Substantia nigra (tissue), 51 donors: ENCODE measurements at places on chromosomes 7 and 10.
A peak's percentile ranks its signal among the peaks of the same experiment; 100 is the strongest.

GRCh38 chr10:43409385-43410109, 561 bp upstream of the HNRNPF start:
- no peak for DNase-seq

GRCh38 chr7:39691821-39692220, 68.4 kb downstream of the RALA start:
- DNase-seq: no peak

DNA sequence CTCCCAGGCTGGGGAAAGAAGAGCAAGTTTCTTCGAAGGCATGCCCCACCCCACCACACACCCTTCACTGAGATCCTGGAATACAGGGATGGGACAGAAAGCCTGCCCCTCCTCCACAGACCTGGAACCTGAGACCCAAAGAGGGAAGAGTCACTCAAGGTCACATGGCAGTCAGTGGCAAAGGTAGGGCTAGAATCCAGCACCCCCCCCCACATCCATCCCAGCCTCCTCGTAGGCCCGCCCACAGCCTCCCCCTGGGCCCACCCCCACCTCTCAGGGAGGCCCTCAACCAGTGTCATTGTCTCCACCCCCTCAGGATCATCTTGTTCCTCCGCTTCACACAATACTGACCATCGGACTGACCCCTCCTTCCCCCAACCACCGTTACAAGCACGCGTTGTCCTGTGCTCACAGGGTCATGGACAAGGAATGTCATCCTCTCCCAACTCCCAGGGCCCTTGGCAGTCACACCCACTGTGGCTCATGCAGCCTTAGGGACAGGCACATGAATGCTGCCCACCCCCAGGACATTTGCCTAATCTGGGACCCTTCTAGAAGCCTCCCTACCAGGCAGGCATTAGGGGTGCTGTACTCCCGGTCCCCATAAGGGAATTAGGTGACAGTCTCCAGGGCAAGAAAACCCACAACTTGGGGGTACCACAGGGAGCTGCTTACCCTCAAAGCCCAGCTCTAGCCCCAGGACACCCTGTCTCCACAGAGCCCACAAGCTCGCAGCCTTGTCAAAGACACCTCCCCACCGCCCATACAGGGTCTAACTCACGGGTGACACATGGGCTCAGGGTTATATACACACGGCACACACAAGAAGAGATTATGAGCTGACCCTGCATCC, 1.4 kb downstream of the KCNH2 start:
- no peak for DNase-seq

DNA sequence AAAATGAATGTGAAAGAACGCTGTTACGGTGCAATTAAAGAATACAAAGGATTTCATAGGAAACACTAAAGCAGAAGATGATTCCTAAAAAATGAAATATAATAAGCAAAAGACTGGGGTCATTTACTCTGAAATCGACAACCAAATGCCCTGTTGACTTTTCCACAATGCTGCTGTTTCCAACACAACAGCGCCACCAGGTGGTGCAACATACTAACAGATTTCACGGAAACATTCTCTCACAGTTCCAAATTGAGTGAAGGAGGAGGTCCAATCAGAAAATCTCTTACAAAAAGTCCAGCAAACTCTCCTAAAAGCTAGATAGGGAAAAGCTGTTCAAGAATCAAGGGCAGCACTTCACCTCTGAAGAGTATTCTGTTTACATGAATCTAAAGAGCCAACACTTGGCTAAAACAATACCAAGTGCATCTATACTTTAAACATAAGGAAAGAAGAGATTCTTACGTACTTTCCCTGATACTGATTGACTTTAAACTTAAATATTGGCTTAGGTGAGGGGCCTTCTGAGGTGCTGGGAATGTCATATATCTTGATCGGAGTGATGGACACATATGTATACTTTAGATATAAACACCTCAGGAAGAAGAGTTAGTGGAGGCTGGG, 55.9 kb downstream of the UPF2 start:
- DNase-seq: peak; percentile 39

DNA sequence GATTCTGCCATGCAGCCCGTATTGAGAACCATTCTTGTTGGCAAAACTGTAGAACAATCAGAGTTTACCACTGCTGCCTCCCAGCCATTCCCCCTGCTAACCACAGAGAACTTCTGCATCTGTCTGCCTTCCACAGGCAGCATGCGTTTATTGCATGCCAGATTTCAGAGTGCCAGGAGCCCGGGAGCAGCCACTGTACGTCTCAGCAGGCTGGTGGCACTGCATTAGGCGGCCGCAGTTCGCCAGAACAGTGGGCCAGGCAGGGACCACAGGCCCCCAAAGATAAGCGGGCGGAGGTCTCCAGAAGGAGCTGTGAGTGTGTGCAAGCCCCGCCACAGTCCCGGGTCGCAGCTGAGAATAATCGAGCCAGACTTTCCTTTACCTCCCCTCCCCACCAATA, 31.8 kb downstream of the ZNF467 start:
- peak; percentile 33 for DNase-seq

DNA sequence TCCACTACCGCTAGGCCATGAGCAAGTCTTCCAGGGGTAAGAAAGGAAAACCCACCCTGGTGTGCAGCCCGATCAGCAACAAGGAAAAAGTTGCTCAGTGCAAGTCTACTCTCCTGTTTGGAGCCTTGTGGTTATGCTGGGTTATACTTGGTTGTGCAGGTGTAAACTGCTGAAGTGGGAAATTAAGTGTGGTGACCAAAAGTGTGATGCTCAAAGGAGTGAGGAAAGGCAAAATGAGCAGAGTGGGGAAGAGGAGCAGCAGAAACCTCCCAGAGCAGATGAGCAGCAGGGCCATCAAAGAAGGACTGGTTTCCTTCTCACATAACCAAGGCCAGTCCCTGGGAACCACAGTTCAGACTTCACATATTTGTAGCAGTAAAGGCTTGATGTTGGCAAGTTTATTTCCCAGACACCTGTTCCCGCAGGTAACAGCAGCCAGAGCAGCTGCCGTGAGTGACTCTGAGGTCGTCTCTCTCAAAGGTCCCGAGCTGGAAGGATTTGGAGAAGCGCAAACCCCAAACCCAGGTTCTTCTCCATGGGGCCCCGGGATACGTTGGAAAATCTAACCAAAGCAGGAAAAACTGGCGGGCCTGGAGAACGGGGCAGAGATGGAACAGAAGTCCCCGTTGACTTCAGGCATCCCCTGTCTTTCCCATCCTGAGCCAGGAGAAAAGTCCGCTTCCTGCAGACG, 607 bp upstream of the SMO start:
- no peak for DNase-seq

DNA sequence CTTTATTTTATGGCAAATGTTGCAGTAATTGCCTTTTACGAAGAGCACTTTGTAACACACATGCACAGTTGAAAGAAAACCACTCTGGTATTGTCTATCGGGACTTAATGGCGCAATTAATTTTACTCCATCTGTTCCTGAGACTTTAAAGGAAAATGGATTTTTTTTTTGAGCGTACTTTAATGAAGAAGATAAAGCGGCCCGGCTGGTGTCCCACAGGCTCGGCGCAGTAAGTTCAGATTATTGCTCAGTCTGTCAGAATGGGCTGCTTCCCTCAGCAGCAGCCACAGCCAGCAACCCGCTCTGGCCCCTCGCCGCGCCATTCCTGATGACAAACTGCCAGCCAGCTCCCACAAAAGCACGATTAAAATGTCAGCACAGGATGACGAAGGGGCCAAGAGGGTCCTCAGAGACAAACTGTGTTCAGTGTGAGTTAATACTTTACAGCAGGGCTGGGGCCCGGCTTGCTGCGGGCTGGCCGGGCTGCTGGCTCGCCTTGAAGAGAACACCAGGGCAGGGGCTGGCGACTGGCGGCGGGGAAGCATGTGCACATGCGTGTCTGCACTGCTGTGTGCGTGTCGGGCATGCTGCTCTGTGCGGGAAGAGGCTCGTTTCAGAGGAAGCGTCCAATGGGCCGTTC, 501.0 kb upstream of the GALNT17 start:
- DNase-seq: no peak

DNA sequence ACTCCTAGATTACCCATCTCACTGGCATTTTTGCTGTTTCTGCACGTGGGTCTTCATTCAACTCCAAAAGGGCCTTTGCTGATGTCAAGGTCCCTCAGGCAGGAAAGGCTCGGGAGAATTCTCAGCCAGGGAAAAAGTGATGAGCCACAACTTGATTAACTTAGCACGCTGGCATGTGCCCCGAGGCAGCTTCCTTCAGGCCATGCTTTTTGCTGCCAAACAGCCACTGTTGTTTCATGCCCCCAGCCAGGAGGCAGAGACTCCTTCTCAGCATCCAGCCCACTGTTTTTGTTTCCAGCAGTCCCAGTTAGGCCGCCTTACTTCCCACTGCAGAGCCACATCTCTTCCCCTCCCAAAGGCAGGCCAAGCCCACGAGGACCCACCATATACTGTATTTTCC, 266.5 kb upstream of the YAE1 start:
- DNase-seq: no peak

GRCh38 chr10:122189185-122189584, 81.9 kb upstream of the BTBD16 start:
- no peak for DNase-seq

- no peak for DNase-seq
Observed at GRCh38 chr10:132145002-132145401, 41.7 kb upstream of the DPYSL4 start.

DNA sequence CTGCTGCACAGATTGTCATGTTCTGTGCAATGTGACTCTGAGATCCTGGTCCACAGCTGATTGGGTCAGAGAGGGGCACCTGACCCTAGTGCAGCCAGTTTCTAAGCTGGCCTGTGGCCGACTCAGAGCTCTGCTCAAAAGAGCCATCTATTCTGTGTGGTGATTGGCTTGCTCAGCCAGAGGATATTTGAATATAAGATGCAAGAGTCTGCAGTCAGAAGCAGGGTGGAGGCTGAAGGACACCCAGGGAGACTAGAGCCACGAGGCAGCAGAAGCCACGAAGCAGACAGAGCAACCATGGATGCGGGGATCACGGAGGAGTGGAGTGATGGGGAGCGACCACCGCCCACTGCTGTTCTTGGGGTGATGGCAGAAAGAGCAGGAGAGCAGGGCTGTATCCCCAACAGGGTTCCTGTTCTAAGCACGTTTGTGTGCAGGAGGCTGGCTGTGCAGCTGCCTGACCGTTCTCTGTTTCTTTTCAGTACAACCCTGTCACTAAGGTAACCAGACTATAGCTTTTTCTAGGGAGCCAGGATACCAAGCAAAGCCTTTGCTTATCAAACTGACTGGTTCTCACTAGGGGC, 19.5 kb upstream of the RHEB start:
- peak; percentile 80 for DNase-seq

DNA sequence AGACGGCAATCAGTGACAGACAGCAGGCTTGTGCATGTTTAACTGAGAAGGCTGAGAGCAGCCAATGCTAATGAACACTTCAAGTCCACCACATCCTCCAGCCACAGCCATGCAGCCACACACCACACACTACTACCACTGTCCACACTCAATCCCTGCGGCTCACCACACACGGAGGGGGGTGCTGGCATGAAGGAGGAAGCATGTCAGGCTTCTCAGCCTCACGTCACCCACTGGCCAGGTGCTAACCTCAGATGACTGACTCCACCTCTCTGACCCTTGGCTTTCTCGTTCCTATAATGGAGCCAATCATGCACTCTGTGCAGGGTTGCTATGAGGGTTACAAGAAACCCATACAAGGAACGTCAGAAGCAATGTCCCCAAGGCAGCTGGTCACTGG, 165.4 kb upstream of the RNF32 start:
- DNase-seq: no peak

GRCh38 chr10:70405037-70405824, 1.3 kb downstream of the EIF4EBP2 start:
- DNase-seq: no peak

DNA sequence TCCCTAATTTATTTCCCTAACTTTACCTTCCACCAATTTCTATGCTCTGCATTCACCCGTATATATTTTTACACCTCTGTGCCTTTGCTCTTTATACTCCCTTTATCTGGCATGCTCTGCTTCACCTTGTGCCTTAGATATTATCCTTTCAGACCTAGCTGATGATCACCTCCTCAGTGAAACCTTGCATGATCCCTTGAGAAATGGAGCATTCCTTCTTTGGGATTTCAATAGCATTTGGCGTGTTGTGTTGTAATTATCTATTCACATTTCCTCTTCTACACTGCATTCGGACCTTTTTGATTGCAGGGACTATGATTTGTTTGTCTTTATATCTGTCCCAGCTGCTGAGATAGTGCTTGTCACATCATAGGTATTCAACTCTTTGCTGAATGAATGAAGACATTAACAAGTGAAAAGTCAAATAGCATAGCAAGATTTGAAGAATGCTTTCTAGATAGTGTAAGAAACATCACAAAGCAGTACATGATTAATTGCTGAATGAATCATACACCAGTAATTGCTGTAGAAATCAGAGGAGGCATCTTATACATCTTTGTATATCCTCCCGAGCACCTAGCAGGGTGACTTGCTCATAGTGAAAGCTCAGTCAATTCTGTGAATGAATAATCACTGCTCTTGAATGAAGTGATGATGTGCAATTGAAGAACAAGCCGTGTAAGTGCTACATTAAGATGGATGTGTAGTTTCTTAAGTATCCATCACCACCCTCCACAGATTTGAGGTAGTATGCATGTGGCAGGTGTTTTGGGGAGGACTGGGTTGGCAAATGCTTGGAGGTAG, 2.0 kb upstream of the TM9SF3 start:
- no peak for DNase-seq

DNA sequence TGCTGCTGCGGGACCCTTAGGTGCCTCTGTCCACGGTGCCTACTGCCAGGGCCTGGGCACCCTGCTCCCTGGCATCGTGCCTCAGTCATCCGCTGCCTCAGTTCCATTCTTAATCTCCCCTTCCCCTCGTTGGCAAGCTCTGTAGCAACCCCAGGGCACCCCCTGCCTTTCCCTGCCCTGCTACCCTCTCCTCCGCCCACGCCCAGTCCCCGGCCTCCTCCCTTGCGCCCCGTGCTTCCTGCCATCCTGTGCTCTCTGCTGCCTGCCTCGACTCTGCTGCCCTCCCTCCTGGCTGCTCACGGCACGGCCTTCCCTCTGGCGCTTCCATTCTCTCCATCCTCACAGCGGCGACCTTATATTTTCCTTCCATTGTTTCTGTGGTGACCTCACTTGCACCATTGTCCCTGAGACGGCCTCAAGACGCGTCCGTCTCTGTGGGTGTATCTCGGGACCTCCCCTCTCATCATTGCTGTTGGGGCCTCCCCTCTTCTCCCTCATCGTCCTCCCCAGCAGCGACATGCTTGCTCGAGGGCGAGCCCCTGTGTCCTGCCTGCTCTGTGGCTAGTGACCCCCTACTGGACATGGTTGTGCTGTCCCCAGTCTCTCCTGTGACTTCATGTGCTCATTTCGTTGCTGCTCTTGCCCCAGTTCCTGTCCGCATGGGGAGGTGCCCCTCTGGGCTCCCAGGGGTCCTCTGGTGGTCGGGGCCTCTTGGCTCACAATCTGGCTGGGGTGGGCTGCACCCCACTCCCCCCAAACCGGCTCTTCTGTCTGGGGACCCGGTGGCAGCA, 35.3 kb downstream of the AGAP3 start:
- DNase-seq: no peak

- no peak for DNase-seq
Observed at GRCh38 chr7:22001345-22002004, 55.8 kb upstream of the CDCA7L start.

- no peak for DNase-seq
Observed at GRCh38 chr10:75782463-75783248, 351.2 kb downstream of the LRMDA start.
